ENCODE measurements at places on chromosomes 2 and 18.

GRCh38 chr2:222322236-222322635, 23.4 kb upstream of the PAX3 start:
- DNase-seq = no peak

- DNase-seq = no peak
These were observed 430 bp downstream of the BIN1 start for GRCh38 chr2:127106457-127106990.

DNA sequence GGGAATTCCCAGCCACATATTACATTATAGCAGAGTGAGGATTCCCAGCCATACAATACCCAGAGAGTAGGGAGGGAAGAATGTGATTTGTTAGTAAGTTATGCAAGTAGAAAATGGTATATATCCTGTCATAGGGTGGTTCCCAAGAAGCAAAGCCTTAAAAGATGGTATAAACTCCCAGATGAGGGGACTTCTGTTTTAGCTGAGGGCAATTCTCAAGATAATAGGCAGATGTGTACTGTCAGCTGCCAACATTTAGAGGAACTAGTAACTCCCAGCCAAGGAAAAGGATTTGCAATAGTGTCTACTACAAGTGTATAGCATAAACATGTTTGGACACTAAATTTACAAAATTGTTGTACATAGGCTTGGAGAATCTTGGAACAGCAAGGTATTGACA, 86.5 kb downstream of the XDH start:
- no peak for DNase-seq

- no peak for DNase-seq
These were observed 113.3 kb upstream of the FOSL2 start for GRCh38 chr2:28279371-28279770.

GRCh38 chr2:219002395-219003266, 9.4 kb upstream of the CRYBA2 start:
- DNase-seq = no peak

- no peak for DNase-seq
These were observed 63.6 kb upstream of the FZD5 start for GRCh38 chr2:207833251-207833751.

GRCh38 chr2:163466331-163467250, 269.2 kb downstream of the FIGN start:
- no peak for DNase-seq

DNA sequence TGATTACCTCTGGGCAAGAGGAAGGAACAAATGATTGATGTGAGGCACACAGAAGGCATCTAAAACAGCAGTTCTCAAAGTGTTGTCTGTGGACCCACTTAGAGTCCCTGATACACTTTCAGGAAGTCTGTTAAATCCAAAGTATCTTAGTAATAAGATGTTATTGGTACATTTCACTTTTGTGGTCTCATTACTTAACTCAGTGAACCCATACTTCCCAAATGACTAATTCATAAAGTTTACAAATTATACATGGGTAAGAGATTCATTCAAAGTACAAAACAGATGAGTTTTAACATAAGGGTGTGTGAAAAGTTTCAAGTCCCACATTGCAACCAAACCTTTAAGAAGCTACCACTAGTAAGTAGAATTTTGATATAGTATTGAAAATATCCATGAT, 440.5 kb downstream of the NUP35 start:
- no peak for DNase-seq

- DNase-seq = no peak
These were observed 90.9 kb downstream of the GPD2 start for GRCh38 chr2:156526950-156527636.

- DNase-seq = no peak
These were observed 469.6 kb downstream of the TGIF1 start for GRCh38 chr18:3919396-3920061.

GRCh38 chr2:40251137-40251536, 200.8 kb downstream of the SLC8A1 start:
- DNase-seq = no peak

DNA sequence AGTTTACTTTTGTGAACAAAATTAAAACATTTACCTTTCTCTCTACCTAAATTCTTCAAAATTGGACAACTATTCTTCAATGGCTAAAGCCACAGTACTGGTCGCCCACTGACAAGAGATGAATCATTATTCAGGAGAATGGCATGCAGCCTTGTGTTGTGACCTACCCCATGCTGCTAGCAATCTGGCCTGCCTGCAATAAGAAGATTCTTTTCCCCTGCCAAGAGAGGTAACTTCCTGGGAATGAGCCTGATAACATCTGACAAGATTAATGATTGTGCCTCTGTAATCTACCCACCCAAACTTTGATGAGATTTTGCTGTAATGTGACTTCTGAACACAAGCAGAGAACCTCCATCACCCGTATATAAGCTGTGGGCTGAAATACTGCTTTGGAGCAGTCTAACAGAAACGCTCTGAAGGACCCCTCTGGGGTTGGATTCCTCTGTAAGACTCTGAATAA, 47.0 kb upstream of the ST3GAL5 start:
- no peak for DNase-seq

DNA sequence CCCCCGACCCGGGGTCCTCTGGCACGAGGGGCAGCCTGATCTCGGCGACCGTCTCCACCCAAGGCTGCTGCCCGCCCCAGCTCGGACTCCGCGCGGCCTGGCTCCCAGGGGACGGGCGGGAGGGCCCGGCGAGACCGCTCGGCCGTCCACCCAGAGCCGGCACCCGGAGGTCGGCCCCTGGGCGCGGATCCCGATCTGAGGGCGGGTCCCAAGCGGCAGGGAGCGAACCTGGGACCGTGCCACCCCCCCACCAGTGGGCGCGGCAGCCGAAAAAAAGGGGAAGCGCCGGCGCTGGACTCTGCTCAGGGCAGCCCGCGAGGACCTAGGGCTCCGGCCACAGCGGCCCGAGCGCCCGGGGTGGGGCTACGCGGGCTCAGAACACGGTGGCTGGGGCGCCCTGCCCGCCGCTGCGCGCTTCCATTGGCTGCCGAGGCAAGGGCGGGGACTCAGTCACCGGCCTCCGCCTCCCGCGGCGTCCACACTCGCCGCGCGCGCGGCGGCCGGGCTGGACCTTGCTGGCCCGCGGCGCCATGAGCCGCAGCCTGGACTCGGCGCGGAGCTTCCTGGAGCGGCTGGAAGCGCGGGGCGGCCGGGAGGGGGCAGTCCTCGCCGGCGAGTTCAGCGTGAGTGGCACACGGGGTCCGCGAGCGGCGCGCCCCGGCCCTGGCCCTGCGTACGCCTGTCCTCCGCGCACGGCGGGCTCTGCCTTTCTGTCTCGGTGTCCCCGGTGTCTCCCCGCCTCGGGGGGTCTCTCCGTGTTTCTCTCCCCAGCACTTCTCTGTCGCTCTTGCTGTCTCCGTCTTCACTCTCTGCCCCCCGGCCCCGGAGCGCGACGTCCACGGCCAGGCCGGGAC, at the start of gene PTPN18:
PTPN18 (plus strand) TSS at position 479 of the 854 bp plus-strand sequence; CDS start at position 531, 52 bp downstream.
- DNase-seq = peak; percentile 86

GRCh38 chr2:66581339-66582103, 146.6 kb downstream of the MEIS1 start:
- DNase-seq = no peak

DNA sequence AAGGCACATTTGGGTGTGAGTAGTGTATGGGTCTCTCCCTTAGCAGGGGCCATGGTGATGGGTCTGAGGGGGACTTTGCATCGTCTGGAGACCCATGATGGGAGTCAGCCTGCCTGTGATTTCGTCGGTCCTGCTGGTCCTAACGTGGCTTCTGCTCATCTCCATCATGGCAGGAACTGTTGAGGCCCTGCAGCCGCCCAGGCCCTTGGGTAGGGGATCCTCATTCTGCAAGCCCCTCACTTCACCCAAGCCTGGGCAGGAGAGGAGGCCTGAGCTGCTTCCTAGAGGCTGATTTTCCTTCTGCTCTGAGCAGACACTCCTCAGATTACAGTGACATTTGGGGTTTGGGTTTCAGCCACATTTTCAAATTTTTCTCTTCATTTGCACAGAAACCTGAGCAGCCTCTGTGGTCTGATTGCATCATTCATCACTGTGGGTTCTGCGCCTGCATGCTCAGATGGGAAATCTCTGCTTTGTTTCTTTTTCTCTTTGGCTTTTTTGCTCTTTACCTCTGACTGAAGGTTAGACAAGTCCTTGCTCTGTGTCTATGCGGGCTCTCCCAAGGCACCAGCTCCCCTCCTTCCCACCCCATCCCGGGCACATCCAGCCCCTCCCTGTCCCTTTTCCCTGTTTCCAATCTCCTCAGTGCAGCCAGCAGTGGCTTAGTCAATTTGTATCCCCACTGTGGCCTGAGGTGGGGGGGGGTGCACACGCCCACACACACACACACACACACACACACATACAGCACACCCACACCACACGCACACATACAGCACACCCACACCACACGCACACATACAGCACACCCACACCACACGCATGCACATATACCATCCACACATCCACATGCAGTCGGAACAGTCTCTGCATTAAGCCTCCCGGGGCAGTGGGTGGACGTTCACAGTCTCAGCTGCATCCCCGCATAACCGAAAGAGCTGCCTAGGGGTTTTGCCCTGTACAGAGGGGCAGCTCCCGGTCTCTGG, 305.4 kb upstream of the HS6ST1 start:
- DNase-seq = no peak

DNA sequence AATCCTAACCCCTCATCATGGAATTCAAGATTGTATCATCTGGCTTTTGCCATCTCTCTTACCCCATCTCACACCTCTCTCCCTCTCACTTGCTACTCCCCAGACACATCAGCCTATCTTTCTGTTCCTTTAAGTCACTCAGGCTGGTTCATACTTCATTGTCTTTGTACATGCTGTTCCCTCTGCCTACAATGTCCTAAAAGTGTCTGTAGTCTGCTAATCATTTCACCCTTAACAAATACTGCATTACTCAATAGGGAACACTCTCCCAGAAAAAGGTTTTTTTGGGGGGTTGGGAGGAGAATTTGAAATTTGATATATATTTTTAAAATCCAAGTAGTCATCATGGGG, 146.2 kb upstream of the KLF7 start:
- DNase-seq = no peak

GRCh38 chr2:149112068-149112467, 73.6 kb downstream of the LYPD6B start:
- DNase-seq = no peak

GRCh38 chr2:173964565-173965371, 405 bp downstream of the SP3 start:
- DNase-seq = peak; percentile 81

GRCh38 chr18:76615065-76615733, 120.2 kb upstream of the ZNF516 start:
- DNase-seq = no peak

GRCh38 chr2:157625296-157625695, 3.4 kb downstream of the ACVR1C start:
- no peak for DNase-seq

- DNase-seq = no peak
These were observed 10.6 kb upstream of the NUP35 start for GRCh38 chr2:183113630-183114029.

DNA sequence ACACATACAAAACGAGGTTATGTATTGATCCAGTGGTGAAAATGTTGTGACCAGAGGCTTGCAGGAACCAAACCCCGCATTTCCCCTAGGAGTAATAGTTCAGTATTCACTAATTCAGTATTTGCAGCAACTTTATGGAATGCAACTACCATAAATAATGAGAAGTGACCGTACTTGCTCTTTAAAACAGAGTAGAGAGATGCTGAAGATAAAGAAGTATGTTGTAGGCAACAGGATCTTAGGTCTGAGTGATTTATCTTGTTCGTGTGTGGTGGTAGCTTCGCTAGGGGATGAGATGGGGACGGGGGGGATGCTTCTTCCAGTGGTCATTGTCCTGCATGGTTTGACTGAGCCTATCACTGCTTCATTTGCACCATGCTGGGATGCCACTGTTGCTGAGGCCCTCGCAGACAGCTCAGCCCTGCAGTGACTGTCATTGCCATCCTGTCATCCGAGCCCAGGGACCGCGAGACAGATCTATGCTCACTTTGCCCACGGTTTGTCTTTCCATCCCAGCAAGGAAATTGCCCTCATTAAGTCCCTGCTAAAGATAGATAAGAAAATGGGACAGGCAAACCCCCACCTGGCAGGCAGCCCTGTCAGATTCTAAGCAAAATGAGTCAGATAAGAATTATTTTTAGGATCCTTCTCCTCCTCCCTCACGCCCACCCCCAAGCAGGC, 181.3 kb downstream of the CTIF start:
- no peak for DNase-seq

DNA sequence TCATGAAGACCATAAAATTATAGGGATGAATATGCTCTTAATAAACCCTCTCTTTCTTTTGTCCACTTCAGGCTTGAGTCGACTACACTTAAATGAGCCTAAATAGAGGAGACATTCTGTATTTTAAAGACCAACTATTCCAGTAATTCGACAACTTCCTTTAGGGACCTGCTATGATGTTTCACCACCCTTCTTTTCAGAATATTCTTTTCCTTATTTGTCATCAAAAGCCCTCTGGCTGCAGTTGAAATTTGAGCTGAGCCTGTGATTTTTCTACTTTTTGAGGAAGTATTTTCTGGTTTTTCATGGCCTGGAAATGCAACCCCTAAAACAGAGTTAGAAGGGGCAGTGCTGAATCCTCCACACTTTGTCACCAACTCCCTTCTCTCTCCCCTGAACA, 287.0 kb downstream of the EPHA4 start:
- DNase-seq = no peak

GRCh38 chr2:222973237-222973636, 78.8 kb upstream of the KCNE4 start:
- DNase-seq = no peak

- no peak for DNase-seq
These were observed 33.1 kb downstream of the NGEF start for GRCh38 chr2:232979871-232980461.

DNA sequence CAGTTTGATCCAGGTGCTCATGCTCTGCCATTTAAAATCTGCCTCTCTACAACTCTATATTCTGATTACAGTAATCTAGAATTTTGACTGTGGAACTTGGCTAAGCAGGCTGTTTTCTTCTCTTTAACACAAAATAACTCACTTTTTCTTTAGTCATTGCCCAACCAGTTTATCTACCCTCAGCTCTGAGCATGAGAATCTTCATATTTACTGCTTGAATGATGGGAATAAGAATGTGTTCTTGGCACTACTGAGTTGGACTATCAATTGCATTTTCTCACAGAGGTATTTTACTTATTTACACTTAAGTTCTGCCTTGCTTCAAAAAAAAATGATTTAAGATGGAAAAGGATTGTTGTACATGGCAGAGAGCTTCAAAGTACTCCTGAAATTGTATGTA, 301.1 kb downstream of the CCDC85A start:
- no peak for DNase-seq

DNA sequence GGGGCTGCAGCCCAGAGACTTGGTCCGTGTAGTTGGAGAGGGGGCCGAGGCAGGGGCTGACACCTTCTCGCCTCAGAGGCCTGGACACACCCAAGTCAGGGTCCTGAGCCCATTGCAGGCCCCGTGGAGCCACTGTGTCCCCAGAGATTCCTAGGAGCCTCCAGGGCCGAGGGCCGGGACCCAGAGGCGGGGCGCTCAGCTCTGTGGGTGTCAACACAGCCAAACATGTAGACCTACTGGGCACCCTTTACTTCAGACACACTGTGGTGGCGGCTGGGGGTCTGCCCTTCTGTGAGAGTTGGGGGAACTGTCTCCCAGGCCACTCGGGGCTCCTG, 459 bp upstream of the ESPNL start:
- DNase-seq = no peak

Measured in hippocampal formation (tissue), 2 donors.